ENCODE measurements at places on chromosomes 12 and 14.

GRCh38 chr12:23950210-23950774, 822 bp upstream of the SOX5 start:
- no peak for DNase-seq

GRCh38 chr14:71659159-71659558, 273.1 kb upstream of the RGS6 start:
- DNase-seq, result no peak

GRCh38 chr12:82619644-82620043, 67.1 kb upstream of the TMTC2 start:
- DNase-seq, result no peak

- DNase-seq, result no peak
These were observed 26.8 kb upstream of the CDKL1 start for GRCh38 chr14:50423529-50423928.

DNA sequence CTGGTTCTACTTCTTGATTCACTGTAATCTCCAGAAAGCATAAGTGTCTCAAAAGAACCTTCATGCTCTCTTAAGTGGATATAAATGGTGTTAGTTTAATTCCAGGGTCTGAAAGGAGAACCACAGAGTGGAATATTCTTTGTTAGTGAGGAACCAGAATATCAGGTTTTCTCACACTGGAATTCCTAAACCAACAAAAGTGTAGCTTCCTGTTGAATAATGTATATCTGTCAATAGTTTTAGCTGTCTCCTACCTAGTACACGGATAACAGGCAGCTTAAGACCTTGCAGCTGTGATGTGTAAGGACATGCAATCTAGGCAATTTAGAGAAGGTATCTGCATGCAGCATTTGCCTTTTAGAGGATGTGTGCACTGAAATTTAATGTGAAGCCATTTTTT, 24.0 kb downstream of the LRIG3 start:
- no peak for DNase-seq

DNA sequence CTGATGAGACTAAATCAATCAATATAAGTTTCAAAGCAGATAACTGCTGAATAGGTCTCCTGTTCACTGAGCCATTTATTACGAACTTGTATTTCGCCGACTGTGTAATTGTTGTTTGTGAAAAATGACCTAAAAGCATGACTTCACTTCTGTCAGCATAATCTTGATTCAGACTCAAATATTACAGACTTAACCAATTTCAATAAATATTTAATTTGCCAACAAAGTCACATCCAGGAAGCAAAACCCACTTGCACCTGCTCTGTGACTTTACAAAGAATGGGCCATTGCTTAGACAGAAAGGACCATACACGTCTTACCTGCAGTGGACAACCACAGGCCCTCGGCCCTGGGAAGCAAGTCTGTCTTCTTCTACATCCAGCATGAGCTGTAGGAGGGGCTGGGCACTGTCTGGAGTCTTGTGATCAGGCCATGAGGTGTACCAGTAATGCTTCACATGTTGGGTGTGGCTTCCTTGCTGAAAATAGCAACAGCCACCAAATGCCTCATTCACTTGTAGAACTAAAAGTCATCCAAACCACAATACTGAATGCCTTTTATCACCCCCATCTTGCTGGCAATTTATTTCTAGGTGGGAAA, 23.5 kb upstream of the PTPRB start:
- DNase-seq, result no peak

GRCh38 chr14:69317102-69317755, 57.3 kb downstream of the GALNT16 start:
- peak; percentile 48 for DNase-seq
